Adrenal gland (tissue), 19 donors: ENCODE measurements at places on chromosomes 2 and 18. TPM values are rescaled to one million over a fixed set of nuclear protein-coding genes. Genes with fewer than 3 reads are reported as not detected.

DNA sequence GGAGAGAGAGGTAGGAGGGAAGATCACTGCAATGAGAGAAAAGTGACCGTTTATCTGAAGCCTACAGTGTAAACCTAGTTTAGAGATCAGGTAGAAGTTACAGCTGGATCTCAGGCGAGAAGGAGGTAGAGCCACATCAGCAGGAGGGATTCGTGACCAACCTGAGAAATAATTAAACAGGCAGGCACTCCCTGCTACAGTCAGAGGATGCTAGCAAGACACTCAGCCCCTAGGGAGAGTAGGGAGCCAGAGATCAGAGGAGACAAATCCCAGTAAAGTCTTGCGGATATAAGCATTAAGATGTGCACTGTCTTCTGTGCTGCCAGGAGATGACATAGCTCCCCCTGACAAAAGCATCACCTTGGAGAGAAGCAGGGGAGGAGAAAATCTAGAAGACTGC lies 629.1 kb upstream of the SLC39A10 start:
- DNase-seq: no peak
- H3K27ac ChIP-seq: no peak overlapping the region
- no peaks in the 10 kb centered on the region for H3K36me3 ChIP-seq
- H3K4me3 ChIP-seq: no peak overlapping the region

The FBXO15 gene
- total RNA-seq: 4.5 TPM

DNA sequence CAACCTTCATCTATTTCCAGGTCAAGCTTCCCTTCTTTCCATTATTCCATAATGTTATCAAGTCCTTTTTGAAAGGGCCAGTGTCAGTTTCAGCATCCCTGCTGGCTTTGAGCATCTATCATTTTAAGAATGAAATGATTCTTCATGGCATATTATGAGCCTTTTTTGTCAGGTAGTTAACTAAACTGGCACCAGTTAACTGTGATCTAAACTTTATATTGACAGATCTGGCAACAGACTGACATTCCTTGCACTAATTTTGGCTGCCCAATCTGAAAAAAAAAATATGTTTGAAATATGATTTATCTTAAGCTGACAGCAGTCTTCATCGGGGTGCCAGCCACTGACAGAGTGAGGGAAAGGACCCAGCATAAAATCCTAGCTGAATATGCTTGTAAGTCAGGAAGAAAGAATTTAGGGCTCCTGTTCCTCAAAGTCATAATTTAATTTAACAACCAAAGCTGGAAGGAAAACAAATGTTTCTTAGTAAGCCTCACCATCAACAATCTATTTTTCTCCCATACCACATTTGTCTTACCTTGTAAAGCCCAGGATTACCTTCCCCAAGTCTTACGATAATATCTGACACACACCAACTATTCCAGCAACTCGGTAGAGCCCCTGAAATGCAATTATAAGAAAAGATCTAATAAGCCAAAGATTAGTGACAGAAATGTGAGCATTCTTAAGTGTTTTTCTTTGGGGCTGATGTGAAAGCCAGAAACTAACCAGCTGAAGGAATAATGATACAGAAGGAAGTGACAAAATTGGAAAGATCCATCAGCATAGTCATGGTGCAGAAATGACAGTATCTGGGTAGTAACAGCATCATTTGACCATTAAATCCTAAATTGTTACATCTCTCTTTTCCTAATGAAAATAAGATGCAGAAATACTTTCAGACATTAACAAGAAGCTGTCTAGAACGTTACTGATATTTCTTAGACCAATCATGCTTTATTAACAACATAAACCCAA lies 228.1 kb downstream of the RBM43 start:
- no peak overlapping the region for H3K27ac ChIP-seq
- H3K4me3 ChIP-seq: no peak overlapping the region
- no peaks in the 10 kb centered on the region for H3K27me3 ChIP-seq
- no peaks in the 10 kb centered on the region for H3K36me3 ChIP-seq

GRCh38 chr2:44954889-44955592 lies 13.5 kb downstream of the SIX3 start:
- H3K4me3 ChIP-seq: no peak overlapping the region
- no peaks in the 10 kb centered on the region for H3K36me3 ChIP-seq
- H3K27ac ChIP-seq: no peak overlapping the region
- H3K4me1 ChIP-seq: peaks cover 12% of the 10 kb centered on the region

The CACNB4 gene
- total RNA-seq: 2.4 TPM

The SLC30A3 gene
- 2.2 TPM for total RNA-seq

The CPLX4 gene
- total RNA-seq: not detected

The GALNT3 gene
- total RNA-seq: 0.75 TPM

GRCh38 chr2:53210538-53210937 lies 557.1 kb upstream of the CHAC2 start:
- no peak for DNase-seq
- no peak overlapping the region for H3K4me3 ChIP-seq
- H3K27me3 ChIP-seq: no peaks in the 10 kb centered on the region
- no peaks in the 10 kb centered on the region for H3K36me3 ChIP-seq

- H3K36me3 ChIP-seq: no peaks in the 10 kb centered on the region
- no peaks in the 10 kb centered on the region for H3K27me3 ChIP-seq
- no peak for DNase-seq
- no peak overlapping the region for H3K27ac ChIP-seq
These were observed 444.9 kb upstream of the MAP2 start for GRCh38 chr2:208978946-208979345.

DNA sequence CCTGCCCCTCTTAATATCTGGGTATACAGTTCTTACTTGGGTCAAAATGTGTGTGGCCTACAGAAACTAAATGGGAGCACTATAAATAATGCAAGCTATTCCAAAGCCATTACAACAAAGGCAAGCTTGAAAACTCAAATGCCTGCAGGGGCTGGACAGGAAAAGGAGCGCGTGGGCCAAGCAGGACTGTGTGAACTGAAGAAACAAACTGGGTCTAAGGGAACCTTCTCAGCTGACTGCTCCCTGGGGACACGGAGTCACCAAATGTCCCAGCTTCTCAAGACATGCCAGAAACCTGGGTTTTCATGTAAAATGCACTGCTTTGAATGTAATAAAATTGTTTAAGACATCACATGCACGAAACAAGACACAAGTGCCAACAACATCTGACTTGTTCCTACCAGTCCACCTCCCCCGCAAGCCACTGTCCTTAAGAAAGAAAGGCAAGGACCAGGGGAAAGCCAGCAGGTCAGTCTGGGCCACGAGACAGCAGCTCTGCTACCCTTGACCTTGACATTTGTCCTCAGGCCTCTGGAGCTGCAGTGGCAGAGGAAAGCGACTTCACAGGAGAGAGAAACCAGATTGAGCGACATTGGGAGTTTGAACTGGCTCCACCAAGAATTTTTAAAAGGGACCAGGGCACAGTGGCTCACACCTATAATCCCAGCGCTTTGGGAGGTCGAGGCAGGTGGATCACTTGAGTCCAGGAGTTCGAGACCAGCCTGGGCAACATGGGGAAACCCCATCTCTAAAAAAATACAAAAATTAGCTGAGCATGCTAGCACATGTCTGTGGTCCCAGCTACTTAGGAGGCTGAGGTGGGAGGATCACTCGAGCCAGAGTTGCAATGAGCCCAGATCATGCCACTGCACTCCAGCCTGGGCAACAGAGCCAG lies 89.7 kb upstream of the SH3BP4 start:
- DNase-seq: peak; percentile 40
- H3K4me1 ChIP-seq: peaks cover 22% of the 10 kb centered on the region
- no peak overlapping the region for H3K4me3 ChIP-seq
- no peaks in the 10 kb centered on the region for H3K36me3 ChIP-seq
- H3K27me3 ChIP-seq: no peaks in the 10 kb centered on the region

GRCh38 chr2:241770936-241771285 lies 5.7 kb upstream of the GAL3ST2 start:
- no peak overlapping the region for H3K27ac ChIP-seq
- no peaks in the 10 kb centered on the region for H3K36me3 ChIP-seq
- peaks cover 15% of the 10 kb centered on the region for H3K27me3 ChIP-seq
- no peak for DNase-seq
- no peak overlapping the region for H3K4me3 ChIP-seq

DNA sequence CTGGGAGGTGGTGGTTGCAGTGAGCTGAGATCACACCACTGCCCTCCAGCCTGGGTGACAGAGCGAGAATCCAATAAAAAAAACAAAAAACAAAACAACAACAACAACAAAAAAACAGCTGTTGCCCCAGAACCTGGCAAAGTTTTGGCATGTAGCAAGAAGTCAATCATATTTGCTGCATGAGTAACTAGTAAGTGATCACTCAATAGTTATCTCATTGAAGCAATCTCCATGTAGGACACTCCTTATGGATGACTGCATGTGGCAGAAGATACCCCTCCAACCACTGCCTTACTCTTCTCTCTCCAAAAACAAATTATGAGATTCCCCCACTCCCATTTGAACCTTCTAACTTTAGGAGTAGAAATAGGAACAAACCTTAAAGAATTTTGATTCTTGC lies 113.7 kb downstream of the TTC27 start:
- no peaks in the 10 kb centered on the region for H3K27me3 ChIP-seq
- no peaks in the 10 kb centered on the region for H3K4me1 ChIP-seq
- no peak overlapping the region for H3K4me3 ChIP-seq
- no peak for DNase-seq
- no peak overlapping the region for H3K27ac ChIP-seq

- no peak overlapping the region for H3K27ac ChIP-seq
- H3K36me3 ChIP-seq: no peaks in the 10 kb centered on the region
These were observed 128.7 kb downstream of the CTIF start for GRCh38 chr18:48667276-48668254.

DNA sequence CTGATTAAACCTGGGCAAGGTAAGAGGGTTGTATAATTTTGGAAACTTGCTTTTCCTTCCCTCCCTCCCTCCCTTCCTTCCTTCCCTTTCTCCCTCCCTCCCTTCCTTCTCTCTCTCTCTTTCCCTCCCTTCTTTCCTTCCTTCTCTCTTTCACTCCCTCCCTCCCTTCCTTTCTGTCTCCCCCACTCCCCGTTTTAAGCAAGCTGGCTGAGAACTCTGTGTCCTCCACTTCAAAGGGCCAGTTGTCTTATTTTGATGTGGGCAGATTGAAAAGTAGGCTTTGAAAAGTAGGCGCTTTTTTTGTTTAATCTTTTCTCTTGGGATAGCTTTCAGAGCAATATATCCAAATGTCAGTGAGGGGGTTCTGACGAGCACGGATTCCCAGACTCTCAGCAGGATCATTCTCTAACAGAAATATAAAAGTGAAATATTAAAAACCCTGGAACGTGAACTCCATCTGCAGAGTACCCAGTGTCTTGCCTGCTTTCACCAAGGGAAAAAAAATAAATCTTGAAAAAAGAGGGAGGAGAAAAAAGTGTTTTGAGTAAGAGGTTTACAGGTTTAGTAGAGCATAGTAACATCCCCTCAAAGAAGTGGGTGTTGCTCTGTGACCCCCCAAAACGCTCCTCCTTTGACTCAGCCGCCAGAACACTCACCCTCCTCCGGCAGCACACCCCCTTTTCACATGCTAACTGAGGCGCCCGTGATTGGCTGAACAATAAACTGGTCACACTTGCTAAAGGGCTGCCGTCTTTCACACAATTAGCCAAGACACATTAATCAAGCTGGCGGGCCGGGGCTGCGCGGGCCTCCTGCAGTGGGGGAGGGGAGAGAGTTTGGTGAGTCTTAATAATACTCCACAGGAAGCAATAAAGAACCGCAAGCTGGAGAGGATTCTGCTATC lies 52.2 kb downstream of the CDK15 start:
- H3K4me1 ChIP-seq: no peaks in the 10 kb centered on the region
- no peak overlapping the region for H3K27ac ChIP-seq
- H3K36me3 ChIP-seq: no peaks in the 10 kb centered on the region
- DNase-seq: peak; percentile 14
